ENCODE measurements at places on chromosomes 1 and 21.

GRCh38 chr1:46948629-46949416 lies 7.5 kb upstream of the CYP4A11 start:
- DNase-seq, result no peak

GRCh38 chr1:154745750-154746425 lies 124.2 kb downstream of the KCNN3 start:
- no peak for DNase-seq

DNA sequence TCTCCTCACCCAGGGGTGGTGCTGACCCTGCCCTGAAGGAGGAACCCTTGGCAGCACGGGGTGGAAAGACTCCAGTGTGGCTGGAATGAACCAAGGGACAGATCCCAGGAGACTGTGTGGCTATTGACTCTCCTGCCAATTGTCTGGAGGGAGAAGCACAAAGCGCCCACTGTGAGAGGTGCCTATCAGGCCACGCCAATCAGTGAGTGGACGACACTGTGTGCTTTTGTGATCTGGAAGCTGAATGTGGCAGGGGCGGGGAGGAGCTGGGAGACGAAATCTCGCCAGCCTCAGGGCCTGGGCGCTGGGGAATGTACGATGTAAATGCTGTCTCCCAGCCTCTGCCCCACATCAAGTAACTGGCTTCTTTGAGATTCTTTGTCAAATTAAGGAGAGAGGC lies 167.1 kb downstream of the ZBTB18 start:
- no peak for DNase-seq

- no peak for DNase-seq
These were observed 131.6 kb downstream of the SNX7 start for GRCh38 chr1:98793136-98793535.

DNA sequence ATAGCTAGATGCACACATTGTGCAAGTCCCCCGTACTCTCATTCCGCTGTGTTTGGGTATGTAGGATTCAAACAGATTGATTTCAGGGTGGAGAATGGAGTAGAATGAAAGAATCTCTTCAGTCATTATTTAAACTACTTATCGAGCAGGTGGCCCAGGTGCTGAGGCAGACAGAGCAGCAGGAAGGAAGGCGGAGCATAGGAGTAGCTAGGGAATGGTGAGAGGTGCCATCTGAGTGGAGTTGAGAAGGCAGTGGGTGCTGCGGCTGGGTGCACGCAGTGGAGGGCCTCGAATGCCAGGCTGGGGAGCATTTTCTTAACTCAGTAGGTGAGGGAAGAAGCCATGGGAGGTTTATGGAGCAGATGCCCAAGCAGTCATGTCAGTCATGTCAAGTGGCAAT lies 45.2 kb upstream of the CD101 start:
- no peak for DNase-seq

- peak; percentile 19 for DNase-seq
These were observed 3.7 kb downstream of the GJB4 start for GRCh38 chr1:34763142-34763781.

DNA sequence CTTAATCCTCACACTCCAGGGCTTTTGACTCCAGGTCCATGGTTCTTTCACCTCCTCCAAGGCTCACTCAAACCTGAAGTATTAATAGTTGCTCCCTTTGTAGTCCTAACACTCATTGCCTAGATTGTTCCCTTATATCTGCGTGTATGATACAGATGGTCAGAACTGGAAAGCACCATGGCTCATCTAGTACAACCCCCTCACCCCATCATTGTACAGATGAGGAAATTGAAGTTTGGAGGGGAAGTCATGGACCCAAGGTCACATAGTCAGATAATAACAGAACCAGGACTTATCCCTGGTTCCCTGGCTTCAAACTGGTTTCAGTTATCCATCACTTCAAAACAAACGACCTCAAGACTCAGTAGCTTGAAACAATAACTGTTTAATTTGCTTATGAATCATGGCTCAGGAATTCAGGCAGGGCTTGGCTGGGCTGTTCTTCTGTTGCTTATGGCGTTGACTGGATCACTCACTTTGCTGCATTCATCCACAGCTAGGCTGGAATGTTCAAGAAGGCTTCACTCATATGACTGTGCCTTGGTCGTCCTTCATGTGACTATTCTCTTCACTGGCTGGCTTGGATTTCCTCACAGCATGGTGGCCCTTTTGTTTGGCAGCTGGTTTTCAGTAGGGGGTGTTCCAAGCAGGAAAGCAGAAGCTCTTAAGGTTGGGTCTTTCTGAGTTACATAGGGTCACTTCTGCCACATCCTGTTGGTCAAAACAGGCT lies 5.0 kb downstream of the NOS1AP start:
- no peak for DNase-seq

DNA sequence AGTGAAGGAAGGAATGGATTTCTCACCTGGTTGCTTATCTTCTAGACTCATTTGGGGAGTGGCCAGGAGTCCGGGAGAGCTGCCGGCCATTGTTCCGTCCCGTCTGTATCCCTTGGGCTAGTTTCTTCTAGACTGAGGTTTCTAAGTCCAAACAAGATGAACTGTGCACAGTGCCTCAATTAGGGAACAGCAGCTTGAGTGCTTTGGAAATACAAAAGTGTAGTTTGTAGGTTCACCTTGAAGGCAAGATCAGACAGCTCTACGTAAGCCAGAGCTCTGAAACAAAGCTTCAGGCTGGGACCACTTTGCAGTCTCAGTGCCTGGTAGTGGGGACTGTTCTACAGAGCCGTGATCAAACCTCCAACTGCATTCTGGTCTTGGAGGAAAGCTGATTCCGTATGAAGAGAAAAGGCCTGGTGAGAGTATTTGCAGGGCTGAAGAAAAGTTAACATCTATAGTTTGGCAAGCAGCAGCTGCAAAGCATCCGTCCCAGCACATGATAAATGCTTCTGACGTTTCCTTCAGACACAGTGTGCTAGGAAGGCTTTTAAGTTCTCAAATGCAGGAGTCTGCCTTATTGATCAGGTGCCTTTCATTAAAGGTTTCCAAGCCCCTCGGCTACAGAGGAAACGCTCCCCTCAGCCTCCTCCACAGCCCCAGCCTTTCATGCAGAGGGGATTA lies 432.8 kb downstream of the KIF26B start:
- DNase-seq, result peak; percentile 39

GRCh38 chr1:27241677-27242076 lies 7.2 kb downstream of the WDTC1 start:
- no peak for DNase-seq

- DNase-seq, result no peak
These were observed 64.6 kb downstream of the UBIAD1 start for GRCh38 chr1:11337580-11338073.

- DNase-seq, result peak; percentile 34
These were observed 504 bp downstream of the SCCPDH start for GRCh38 chr1:246724731-246725095.

DNA sequence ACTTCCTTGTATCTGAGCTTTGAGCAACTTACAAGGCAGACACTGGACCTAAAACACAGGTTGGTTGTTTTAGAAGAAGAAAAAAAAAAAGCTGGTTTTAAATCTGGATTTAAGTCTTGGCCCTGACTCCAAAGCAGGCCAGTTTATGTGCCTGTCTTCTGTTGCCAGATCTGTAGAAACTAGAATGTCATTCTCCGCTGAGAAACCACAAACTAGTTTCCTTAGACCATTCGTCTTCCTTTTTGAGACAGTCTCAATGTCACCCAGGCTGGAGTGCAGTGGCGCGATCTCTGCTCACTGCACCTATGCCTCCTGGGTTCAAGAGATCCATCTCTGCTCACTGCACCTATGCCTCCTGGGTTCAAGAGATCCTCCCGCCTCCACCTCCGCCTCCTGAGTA lies 33.9 kb downstream of the APP start:
- DNase-seq, result no peak

GRCh38 chr1:206866062-206866461 lies 639 bp downstream of the IL20 start:
- peak; percentile 70 for DNase-seq

DNA sequence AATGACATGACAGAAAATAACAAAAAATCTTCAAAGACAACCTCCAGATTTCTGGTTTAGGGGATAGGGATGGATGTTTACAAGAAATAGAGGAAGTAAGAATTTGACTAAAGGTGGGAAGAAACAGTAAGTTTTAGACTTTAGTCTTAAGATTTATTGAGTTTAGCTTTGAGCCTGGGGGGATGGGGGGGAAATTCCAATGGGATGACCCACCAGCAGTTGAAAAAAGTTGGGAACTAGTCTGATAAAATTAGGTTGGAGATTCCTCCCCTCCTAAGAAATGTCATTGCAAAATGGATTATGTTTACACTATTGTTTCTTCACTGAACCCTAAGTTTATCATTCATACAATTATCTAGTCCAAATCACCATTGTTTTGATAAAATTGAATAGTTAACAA lies 28.4 kb downstream of the WDR26 start:
- DNase-seq, result peak; percentile 33

GRCh38 chr21:41831866-41832595 lies 47.1 kb downstream of the PRDM15 start:
- DNase-seq, result no peak
